ENCODE measurements at places on chromosomes 3 and 15.

DNA sequence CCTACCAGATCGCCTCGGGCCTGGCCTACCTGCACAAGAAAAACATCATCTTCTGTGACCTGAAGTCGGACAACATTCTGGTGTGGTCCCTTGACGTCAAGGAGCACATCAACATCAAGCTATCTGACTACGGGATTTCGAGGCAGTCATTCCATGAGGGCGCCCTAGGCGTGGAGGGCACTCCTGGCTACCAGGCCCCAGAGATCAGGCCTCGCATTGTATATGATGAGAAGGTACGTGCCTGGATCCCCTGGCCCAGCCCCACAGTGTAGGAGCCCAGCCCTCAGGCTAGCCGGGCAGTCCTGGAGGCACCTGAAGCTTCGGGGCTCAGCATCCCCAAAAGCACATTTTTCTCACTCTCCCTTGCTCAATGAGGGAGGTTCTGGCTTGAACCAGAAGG, 135.8 kb downstream of the LRRK1 start:
- no peak for DNase-seq

DNA sequence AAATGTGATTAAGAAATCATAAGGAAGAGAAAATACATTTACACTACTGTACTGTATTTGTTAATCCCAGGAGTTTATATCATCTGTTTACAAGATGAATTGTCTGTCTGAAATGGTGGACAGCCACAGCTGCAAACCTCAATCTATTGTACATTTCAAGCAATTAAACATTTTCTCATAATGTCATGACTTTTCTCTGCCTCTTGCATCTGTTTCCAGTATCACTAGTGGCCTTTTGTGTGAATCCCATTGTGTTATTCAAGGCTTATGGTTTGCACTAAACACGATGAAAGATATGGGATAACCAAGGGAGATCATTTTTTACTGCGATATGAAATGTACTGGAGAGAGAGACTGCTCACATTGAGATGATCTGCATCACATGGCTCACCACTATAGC, 200.2 kb upstream of the LRRN1 start:
- no peak for DNase-seq

DNA sequence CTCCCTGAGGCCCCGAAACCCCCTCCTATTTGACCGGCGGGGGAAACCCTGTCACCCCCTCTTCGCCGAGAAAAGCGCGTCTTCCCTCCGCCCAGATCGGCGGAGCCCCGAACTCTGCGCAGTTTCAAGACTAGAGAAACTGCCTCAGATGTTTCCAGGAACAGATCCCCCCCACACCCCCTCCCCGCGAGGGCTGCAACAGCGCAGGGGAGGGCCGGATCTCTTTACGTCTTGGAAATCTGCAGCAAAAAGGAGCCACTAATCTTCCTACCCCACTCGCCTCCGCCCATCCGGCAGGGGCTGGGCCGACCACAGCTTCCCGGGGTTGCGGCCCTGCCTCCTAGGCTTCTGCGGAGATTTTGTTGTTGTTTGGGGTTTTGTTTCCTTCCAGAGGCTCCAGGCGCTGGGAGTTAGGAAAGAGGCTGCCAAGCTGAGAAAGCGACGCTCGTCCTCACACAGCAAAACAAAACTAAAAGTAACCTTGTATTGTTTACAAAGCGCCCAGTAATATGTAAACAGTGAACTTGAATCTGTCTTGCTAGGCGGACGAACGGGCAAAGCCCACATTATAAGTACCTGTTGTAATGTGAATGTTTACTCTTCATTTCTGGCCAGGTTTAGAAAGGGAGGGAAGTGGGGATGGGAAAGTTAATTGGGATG, 2.2 kb downstream of the FOXB1 start:
- peak; percentile 42 for DNase-seq

- DNase-seq, result no peak
Measured at GRCh38 chr3:148957586-148957985, 33.8 kb upstream of the GYG1 start.

DNA sequence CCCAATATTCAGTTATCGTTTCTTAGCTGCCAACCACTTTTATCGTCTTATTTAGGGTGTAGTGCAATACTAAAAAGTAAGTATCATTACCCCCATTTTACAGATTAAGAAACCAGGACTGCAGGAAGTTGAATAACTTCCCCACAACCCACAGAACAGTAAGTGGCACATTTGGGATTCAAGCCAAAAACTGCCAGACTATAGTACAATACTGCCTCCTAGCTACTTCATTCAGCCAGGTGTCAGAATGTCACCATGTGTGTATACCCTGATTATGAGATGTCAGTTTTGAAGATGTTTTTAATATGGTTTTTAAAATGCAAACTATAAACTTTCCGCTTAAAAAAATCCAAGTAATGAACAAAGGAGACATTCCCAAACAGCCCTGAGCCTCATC, 74.2 kb upstream of the PROK2 start:
- DNase-seq, result no peak

DNA sequence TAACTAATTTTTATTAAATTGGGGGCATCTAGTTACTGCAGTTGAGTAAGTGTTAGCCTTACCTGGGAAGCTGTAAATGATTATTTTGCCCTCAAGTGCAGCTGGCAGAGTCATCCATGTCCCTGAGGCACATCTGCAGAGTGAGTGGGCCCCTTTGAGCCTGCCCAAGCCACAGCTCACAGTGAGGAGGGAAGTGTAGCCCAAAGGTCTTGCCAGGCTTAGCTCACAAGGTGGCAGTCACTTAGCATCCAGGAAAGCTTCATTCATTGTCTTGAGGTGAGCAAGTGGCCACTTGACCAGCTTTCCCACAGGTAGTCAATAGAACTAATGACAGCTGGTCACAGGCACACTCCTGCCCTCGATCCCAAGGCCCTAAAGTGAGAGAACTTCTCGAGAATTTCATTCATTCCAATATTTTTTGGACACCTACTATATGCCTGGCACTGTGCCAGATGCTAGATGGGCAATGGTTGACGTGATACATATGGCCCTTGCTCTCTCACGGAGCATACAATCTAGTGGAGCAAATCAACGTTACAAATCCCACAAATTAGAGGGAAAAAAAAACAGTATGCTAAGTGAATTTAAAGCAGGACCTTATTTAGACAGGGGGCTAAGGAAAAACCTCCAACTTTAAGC, 163.3 kb upstream of the IL12A start:
- DNase-seq, result no peak

- no peak for DNase-seq
Measured at GRCh38 chr3:133863911-133864310, 31.8 kb downstream of the RAB6B start.

DNA sequence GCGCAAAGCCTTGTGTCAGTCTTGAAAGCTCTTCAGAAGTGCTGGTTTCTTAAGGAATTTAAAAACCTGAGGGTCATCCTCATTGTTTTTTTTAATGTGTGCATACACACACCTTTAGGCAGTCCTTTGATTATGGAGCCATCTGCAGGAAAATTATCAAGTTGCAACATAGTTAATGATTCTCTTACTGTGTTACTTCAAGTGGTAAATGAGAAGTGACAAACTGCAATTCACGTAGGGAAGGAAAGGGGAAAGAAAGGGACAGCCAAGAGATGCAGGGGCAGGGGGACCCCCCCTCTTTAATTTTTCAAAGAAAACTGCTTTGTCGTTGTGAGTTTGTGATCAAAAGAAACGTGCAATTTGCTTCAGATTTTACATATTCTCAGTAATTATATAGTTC, 162.4 kb upstream of the CGNL1 start:
- no peak for DNase-seq

GRCh38 chr15:61032600-61033286, 196.4 kb downstream of the RORA start:
- no peak for DNase-seq

DNA sequence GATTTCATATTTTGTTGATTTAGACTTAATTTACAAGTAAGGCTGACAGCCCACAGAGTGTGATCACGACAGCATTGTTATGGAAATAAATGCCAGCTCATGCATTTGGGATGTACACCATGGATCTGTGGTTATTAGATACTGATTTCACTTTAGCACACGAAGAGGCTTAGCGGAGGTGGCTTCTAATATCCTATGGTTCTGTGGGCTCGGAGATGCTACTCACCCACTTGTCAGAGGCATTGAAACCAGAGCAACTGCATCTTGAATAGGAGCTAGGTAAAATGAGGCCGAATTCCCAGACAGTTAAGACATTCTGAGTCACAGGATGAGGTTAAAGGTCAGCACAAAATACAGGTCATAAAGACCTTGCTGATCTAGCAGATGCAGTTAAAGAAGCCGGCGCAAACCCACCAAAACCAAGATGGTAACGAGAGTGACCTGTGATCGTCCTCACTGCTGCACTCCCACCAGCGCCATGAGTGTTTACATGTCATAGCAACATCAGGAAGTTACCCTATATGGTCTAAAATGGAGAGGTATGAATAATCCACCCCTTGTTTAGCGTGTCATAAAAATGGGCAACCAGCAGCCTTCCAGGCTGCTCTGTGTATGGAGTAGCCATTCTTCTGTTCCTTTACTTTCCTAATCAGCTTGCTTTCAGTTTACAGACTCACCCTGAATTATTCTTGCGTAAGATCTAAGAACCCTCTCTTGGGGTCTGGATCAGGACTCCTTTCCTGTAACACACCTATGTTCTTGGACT, 117.5 kb downstream of the PGPEP1L start:
- no peak for DNase-seq

DNA sequence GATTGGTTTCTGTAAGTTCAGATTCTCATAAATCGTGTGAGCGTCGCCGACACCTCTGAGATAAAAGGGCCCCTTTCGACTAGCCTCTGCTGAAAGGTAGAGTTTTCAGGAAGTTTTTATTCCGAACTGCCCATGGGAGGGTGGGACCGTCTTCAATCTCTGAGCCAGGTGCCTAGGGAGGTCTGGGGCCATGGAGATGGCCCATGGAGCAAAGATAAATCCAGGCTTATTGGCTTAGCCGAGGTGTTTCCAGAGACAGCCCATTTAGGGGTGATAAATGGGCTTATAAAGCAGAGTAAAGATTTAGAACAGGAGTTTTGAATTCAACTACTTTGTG, 442 bp downstream of the QTRT2 start:
- DNase-seq, result no peak

DNA sequence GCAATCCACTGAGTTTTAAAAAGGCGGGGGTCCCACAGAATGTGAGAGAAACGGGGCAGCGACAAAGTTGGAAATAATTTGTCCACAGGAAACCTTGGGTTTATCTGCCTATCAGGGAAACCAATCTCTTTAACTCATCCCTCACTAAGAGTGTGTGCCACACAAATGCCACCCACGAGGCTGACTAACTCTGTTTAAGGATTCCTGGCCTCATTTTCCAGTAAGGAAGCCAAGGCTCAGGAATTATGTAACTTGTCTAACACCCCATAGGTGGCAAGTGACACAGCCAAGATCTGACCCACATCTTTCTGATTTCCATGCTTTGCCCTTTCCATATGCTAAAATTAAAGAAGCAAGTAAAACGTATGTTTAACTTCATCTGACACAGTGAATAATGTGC, 263.2 kb downstream of the CNTN3 start:
- DNase-seq, result no peak

DNA sequence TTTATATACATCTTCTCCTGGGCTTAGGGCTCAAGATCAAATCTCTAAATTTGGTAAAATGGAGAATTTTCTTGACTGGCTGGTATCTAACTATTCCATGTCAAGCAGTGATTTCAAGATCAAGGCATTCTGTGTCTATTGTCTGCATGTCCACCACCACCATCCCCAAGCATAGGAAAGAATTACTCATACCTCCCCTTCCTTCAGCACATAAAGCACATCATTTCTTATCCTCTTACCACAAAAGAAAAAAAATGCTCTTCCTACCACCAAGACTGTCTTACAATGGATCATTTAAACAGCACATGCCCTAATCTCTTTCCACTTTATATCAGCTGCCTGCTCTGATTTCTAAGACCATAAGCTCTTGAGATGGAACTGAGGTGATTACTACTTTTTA, 470.5 kb upstream of the THBS1 start:
- DNase-seq, result no peak

DNA sequence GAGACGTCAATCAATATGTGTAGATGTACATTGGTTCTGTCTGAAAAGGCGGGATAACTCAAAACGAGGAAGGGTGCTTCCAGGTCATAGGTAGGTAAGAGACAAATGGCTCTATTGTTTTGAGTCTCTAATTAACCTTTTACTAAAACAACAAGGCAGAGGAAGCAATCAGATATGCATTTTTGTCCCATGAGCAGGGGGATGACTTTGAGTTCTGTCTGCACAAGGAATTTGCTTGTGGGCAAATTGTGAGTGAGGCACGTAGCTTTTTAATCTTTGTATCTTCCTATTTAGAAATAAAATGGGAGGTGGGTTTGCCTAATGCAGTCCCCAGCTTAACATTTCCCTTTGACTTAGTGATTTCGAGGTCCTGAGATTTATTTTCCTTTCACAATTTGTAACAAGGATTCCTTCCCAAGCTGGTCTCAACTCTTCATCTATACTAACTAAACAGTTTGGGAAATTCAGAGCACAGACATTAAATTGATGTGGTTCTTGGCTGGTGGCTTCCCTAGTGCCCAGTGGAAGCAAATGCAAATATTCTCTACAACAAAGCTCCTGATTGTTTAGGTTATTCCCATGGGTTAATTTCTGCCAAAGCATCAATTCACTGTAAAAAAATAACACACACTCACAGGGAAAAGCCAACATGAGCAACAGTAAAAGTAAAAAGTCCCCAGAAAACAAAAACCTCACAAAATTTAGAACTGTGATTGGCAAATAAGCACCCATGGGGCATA, 738.8 kb upstream of the SGO1 start:
- no peak for DNase-seq

- DNase-seq, result peak; percentile 31
Measured at GRCh38 chr3:116033516-116033915, 410.2 kb downstream of the GAP43 start.

GRCh38 chr3:51441282-51442030, 50.4 kb downstream of the RBM15B start:
- no peak for DNase-seq

DNA sequence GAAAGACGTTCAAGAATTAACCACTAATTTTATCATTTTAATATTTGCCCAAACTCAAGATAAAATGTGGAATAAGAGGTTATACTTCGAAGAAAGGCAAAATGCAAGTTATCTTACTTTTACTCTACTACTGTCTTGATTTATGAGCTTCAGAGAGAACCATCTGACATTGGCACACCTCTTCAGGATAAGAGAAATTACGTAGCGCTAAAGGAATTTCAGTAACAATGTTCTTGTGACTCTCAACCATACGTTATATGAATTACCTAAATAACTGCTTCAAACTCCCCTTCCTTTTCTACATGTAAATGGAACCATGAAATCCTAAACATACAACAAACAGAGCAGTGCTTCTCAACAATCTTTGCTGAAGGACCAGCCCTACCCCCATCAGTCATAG, 96.8 kb downstream of the ZNF385D start:
- no peak for DNase-seq

- DNase-seq, result no peak
Measured at GRCh38 chr3:138862531-138862923, 27.8 kb upstream of the PIK3CB start.

- no peak for DNase-seq
Measured at GRCh38 chr15:59432389-59432788, 5.6 kb upstream of the FAM81A start.

DNA sequence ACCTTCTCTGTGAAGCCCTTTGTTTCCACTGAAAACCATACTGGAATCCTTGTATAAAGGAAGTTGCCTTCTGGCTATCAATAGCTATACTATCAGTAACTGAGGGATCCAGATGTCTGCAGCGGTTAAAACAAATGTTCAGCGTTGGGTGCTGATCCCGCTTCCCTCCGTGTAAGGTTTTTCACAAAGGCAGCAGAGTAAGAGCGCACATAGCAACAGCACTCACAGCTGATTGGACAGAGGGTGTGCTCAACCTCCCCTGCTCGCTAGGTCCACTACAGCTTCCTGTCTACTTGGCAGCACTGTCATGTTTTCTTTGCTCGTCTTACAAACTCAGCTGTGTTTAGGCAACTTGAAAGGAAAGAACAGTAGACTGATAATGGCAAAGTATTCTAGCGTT, 27.3 kb downstream of the ATOSA start:
- peak; percentile 63 for DNase-seq
